ENCODE measurements at places on chromosomes 1 and 21. TPM values are rescaled to one million over a fixed set of nuclear protein-coding genes. Genes with fewer than 3 reads are reported as not detected.

- no peak for DNase-seq
Observed at GRCh38 chr1:55071477-55071876, 32.1 kb downstream of the PCSK9 start.

The DRAM2 gene
- 26.8 TPM for total RNA-seq

- DNase-seq, result no peak
Observed at GRCh38 chr1:163528710-163529348, 207.1 kb downstream of the NUF2 start.

DNA sequence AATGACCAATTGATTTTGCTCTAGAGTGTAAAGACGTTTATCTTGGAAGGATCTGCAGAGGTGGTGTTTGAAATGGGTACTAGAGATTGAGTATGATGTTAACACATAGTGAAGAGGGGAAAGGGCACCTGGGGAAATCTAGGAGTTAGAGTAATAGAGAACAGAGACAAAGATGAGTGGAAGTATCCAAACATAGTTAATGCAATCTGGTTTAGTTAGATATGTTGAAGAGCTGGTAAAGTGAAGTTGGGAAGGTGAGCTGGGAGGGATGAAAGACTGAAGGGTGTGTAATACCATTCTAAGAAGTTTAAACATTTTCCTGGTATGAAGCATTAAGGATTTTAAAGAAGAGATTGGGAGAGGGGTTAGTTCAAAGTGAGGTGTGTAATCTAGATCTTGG lies 11.0 kb downstream of the XPR1 start:
- DNase-seq, result no peak

The GPR37L1 gene
- not detected for total RNA-seq

DNA sequence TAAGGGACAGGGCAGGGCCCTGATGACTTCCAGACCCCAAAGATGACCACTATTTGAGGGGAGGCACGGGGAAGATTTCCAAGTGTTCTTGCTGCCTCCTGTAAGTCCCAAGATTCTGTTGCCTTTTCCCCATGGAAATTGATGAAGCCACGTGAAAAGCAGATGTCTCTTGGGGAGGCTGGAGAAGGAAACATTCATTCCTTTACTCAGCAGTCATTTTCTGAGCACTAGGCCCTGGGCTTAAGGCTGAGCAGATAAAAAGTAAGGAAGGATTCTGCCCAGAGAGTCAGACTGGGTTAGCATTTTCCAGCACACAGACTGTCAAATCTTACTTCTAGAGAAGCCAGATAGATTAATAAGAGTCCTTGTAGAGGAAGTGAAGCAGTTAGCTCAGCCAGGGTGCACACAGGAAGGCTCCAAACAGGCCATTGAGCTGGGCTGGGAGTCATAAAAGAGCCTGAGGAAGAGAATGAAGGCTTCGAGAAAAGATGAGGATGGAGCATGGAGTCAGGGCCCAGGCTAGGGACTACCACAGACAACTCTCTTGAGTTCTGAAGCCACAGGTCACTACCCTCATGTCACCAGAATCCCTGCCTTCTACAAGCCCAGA lies 10.1 kb downstream of the EXTL1 start:
- no peak for DNase-seq

The CELA2B gene
- total RNA-seq, result not detected

DNA sequence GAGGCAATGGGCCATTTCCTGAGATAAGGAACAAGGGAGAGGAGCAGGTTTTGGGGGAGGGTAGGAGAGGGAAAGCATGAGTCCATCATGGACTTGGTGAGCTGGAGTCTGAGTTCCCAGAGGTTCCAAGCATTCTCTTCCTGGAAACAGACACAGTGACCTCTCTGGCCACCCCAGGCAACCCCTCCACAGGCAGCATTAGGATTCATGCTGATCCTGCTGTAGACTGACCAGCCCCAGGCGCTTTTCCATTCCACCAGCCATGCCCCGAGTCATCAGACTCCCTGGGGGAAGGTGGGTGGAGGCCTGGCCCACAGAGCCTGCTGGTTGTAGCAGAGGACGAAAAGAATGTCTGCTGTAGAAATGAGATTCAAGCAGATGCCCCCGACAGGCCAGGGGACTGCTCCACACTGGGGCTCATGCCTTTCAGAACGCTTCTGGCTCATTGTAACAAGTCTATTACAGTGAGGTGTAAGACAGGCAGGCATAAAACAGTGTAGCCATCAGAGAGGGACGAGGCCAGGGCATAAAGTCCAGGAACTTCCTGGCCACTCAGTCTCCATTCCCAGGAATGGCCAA lies 52.2 kb downstream of the KCND3 start:
- DNase-seq, result no peak

DNA sequence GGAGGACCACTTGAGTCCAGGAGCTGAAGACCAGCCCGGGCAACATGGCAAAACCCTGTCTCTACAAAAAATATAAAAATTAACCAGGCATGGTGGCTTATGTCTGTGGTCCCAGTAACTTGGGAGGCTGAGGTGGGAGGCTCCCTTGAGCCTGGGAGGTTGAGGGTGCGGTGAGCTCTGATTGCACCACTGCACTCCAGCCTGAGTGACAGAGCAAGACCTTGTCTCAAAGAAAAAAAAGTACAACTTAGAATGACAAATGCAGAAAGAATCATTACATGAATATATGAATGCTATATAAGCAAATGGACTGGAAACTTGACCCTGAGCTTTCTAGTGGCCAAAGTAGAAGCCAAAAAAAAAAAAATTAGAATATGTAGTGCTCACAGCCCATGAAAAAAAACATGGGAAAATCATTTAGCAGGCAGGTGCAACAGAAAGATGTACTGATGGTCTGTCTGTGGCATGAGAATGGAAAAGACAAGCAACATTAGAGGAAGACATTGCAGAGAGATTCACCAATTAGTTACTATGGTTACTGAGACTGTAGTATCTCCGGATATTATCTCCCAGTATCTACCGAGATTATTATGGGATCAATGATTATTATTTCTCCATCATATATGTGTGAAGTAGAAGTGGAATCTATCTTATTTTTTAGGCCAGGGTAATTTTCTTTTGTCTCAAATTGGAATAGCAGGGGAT lies 19.2 kb downstream of the ELAPOR1 start:
- DNase-seq, result no peak

The OR2T27 gene
- not detected for total RNA-seq

GRCh38 chr1:150089846-150090520 lies 22.4 kb downstream of the VPS45 start:
- DNase-seq, result no peak

The SH2D1B gene
- total RNA-seq, result not detected

GRCh38 chr1:213491468-213491867 lies 440.4 kb downstream of the RPS6KC1 start:
- DNase-seq, result no peak

DNA sequence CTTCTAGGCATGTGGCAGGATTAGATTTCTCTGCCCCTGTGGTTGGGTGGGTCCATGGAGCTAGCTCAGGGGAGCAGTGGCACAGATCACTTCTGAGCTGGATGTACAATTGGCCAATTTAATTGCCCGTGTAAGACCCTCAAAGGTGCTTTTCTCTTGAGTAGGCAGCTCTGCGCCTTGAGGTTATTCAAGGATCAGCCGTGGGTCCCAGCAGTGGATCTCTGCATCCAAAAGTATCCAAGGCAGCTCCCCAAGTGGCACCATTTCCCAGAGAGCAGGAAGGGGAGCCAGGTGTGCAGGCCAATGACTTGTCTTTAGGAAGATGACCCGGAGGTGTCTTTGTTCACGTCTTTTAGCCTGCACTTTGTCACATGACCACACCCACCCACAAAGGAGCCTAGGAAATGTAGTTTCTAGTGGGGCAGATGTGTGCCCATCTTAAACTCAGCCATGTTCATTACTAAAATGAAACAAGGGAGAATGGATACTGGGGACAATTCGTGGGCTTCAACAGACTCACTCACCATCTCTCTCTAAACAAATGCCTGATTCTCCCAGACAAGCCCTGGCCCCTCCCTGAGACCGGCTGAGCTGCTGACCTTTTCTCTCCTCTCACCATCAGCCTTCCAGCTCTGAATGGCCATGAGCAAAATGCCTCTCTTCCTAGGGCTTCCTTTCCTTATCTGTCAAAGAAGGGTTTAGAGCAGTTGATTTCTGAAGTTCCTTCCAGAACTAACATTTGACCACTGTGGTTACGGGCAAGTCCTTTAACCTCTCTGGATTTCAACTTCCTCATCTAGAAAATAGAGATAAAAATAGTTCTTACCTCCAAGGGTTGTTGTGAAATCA lies 41.4 kb upstream of the TENT5C start:
- DNase-seq, result no peak

The OR2L3 gene
- not detected for total RNA-seq

The MMP23B gene
- 2.3 TPM for total RNA-seq

The SMAP2 gene
- total RNA-seq, result 160 TPM

- no peak for DNase-seq
Observed at GRCh38 chr1:20320704-20321103, 30.0 kb downstream of the VWA5B1 start.

All from activated naive CD8-positive, alpha-beta T cell treated with anti-CD3 and anti-CD28 coated beads for 36 hours (primary cell).